ENCODE measurements at places on chromosomes 6 and 20. TPM values are rescaled to one million over a fixed set of nuclear protein-coding genes. Genes with fewer than 3 reads are reported as not detected.

DNA sequence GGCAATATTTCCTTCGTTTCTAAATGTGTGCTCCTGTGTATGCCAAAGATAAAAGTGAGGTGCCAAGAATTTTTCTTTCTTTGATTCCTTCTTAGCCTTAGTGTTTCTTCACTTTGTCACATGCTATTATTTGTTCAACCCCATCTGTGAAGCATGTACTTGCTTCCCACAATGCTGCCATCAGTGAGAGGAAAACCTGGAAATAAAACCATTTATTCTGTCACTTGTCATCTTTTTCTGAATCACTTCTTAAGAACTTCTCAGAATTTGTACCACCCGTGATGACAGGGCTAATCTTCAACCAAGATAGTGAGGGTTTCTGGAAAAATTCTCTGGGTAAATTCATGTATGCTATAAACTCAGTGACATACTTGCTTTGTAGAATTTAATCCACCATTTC is 450.1 kb downstream of the COL12A1 start:
- H3K36me3 ChIP-seq: no peaks in the 10 kb centered on the region
- H3K4me1 ChIP-seq: no peaks in the 10 kb centered on the region
- H3K27ac ChIP-seq: no peak overlapping the region
- no peak overlapping the region for H3K4me3 ChIP-seq

DNA sequence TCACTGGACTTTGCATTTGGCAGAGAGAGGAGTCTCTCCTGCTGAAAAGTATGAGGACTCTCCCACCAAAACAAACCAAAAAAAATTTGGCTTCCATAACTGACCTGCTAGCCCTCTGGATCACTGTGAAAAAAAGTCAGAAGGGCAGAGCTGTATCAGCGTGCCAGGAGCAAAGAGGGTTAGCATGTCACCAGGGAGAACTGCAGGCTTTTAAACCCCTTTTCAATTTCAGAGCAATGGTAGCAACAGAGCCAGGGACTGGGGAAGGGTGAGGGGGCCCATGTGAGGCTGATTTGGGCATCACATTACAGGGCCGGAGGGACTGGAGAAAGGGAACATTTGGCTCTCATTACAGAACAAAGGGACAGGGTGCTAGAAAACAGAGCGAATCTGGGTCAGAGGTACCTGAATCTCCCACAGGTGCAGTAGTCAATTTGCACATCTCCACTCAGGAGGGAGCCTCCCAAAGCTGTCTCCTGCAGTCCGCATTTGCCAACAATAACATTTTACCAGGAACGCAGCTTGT is 185.7 kb upstream of the EYA4 start:
- peak overlapping the region; percentile 83 for H3K27ac ChIP-seq
- no peaks in the 10 kb centered on the region for H3K4me1 ChIP-seq

GRCh38 chr6:126020305-126021050 is 34.1 kb downstream of the TRMT11 start:
- peaks cover 21% of the 10 kb centered on the region for H3K4me1 ChIP-seq
- H3K27me3 ChIP-seq: no peaks in the 10 kb centered on the region
- DNase-seq: no peak
- H3K36me3 ChIP-seq: peaks cover 40% of the 10 kb centered on the region
- H3K4me3 ChIP-seq: no peak overlapping the region

BPIFB4 gene
- total RNA-seq: not detected
